ENCODE measurements at places on chromosomes 5 and 9. TPM values are rescaled to one million over a fixed set of nuclear protein-coding genes. Genes with fewer than 3 reads are reported as not detected.

Gene SCGB3A1
- not detected for total RNA-seq

- H3K4me1 ChIP-seq = no peaks in the 10 kb centered on the region
- no peak for DNase-seq
- no peak overlapping the region for H3K27ac ChIP-seq
Measured at GRCh38 chr9:81877047-81877446, 51.2 kb upstream of the SPATA31D4 start.

DNA sequence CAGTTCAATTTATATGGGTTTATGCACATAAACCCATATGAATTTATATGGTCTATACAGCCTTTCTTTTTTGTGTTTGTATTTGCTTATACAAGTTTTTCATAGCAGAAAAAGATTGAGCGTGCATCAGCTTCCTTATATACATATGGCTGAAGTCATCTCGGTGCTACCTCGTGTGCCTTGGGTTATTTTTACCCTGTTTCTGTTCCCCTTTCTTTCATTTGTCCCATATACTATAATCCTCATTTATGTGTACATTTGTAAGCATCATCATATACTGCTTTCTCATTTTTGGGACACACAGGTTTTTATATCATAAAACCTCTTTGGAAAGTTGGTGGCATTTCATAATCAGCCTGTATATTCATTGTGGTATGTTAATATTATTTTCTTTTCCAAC is 107.8 kb upstream of the ADAMTSL1 start:
- H3K4me1 ChIP-seq = no peaks in the 10 kb centered on the region
- H3K36me3 ChIP-seq = no peaks in the 10 kb centered on the region
- no peak overlapping the region for H3K4me3 ChIP-seq

GRCh38 chr5:52007230-52007858 is 624.1 kb downstream of the ISL1 start:
- no peaks in the 10 kb centered on the region for H3K27me3 ChIP-seq
- H3K27ac ChIP-seq = no peak overlapping the region
- H3K4me3 ChIP-seq = no peak overlapping the region
- no peaks in the 10 kb centered on the region for H3K36me3 ChIP-seq

DNA sequence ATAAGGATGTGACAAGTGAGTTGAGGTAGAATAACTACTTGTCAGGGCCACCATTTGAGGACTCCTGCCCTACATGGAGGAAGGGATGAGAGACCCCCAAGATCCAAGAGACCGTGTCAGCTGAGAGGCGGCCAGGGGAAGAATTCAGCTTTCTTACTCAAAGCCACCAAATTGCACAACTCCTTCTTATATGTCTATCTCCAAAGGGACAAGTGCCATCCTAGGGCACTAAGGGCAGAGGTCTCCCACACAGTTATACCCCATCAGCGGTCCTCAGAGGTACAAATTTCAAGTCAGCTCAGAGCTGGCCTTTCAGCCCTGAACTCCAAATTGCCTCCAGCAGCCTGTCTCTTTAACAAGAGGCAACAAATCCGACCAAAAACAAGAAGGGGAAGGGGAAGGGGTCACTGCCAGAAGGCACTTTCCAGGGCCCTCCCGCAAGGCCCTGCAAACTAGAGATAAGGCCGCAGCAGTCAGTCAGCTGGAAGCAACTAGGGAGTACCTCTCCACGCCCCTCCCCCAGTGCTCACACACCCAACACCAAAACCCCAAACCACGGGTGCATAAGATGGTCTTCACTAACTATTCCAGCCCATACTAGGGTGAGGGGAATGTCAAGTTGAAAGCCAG is 6.1 kb upstream of the STOML2 start:
- no peak overlapping the region for H3K27ac ChIP-seq
- no peaks in the 10 kb centered on the region for H3K27me3 ChIP-seq
- H3K36me3 ChIP-seq = peaks cover 40% of the 10 kb centered on the region
- no peak overlapping the region for H3K4me3 ChIP-seq

DNA sequence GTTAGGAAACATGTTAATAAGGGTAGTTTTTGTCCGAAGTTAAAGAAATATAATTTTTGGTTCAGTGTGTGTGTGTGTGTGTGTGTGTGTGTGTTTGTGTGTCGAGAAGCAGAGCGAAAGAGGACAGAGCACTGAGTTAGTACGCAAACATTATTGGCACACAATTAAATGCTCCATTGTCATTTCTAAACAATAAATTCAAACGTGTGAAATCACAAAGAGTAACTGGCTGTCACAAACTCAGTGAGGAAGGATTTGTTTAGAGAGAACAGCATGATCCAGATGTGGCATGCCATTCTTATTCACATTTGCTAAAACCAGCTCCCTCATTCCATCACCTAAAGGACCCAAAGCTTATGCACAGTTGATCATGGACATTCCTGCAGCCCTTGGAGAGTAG is 970.8 kb downstream of the DTWD2 start:
- DNase-seq = no peak
- no peaks in the 10 kb centered on the region for H3K4me1 ChIP-seq
- H3K4me3 ChIP-seq = no peak overlapping the region
- H3K27me3 ChIP-seq = no peaks in the 10 kb centered on the region

DNA sequence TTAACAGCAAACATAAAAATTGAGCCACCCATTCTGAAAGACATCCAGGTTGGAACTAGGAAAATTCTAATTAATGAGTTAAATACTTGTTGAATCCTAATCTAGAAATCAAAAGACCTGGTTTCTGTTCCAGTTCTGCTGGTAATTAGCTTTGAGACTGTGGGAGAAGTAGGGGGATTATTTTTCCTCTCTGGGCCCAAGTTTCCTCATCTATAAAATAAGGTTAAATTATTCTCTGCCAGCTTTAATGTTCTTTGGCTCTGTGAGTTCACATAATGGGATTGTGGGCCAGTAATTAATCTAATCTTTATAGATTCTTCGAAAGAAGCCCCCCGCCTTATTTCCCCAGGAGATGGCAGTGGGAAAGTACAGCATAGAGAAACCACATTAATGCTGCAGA is 104.6 kb downstream of the ENC1 start:
- DNase-seq = no peak
- no peaks in the 10 kb centered on the region for H3K27me3 ChIP-seq
- H3K4me1 ChIP-seq = peaks cover 14% of the 10 kb centered on the region
- no peak overlapping the region for H3K27ac ChIP-seq

DNA sequence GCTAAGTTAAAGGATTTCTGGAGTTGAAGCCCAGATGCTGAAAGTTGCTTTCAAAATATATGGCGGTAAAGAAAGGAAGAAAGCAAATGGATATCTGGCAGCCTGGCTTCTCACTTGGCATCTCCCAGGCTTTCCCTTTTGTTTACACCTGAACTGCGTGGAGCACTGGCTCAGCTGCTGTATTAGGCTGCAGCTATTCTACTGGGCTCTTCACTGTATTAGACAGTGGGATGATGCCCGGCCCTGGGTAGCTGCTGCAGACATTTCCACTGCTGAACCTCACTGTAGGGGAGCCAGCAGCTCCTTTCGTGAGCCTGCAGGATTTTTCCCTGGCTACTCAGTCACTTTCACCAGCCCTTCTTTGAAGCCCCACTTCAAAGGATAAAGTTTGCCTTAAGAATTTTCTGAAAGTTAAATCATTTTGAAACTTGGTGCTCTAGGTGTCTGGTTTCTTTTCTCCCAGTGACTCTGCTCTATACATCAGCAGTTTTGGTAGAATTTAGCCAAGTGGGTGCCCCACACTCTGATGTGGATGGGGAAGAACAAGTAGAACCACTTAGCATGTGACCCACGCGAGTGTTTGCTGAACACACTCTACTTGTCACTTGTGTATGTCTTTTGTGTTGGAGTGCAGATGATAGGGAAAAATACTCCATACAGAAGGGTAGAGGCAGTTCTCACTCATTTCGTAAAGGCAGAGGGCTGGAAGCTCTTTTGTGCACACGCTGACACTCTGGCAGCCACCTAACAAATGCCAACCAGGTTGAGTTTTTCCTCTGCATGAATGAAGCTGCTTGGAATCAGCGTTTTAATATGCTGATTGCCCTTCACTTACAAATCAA is 49.9 kb downstream of the C9orf152 start:
- H3K4me1 ChIP-seq = no peaks in the 10 kb centered on the region
- no peaks in the 10 kb centered on the region for H3K27me3 ChIP-seq
- H3K36me3 ChIP-seq = peaks cover 5% of the 10 kb centered on the region
- no peak overlapping the region for H3K4me3 ChIP-seq
- no peak for DNase-seq

DNA sequence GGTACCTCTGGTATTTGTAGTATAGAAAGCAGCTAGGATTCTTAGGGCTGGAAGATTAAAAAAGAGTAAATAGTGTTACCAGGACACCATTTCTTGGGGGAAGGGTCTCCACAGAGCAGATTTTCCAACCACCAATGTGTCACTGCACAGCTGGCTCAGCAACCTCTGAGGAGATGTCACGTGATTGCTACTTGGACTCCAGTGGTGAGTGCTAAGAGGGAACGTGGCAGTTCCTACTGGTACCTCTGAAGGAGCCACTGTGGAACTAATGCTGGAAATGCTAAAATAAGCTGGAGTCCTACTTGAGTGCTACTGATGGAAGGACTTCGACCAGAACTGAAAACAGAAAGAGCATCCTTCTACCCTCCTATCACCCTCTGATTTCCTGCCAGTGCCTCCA is 36.1 kb upstream of the SPDL1 start:
- DNase-seq = no peak
- no peak overlapping the region for H3K4me3 ChIP-seq
- peaks cover 44% of the 10 kb centered on the region for H3K27me3 ChIP-seq

- no peak for DNase-seq
- H3K4me1 ChIP-seq = peaks cover 9% of the 10 kb centered on the region
- no peak overlapping the region for H3K27ac ChIP-seq
- H3K27me3 ChIP-seq = peaks cover 12% of the 10 kb centered on the region
- H3K36me3 ChIP-seq = no peaks in the 10 kb centered on the region
Measured at GRCh38 chr9:98801969-98802371, 5.5 kb upstream of the GALNT12 start.
